Stimulated activated CD4-positive, alpha-beta T cell treated with anti-CD3 and anti-CD28 coated beads, Interleukin-12 subunit alpha, Interleukin-12 subunit beta, amount 100 ng/mL, for 4 hours (primary cell): ENCODE measurements at places on chromosomes 7 and 10.
A peak's percentile ranks its signal among the peaks of the same experiment; 100 is the strongest.

DNA sequence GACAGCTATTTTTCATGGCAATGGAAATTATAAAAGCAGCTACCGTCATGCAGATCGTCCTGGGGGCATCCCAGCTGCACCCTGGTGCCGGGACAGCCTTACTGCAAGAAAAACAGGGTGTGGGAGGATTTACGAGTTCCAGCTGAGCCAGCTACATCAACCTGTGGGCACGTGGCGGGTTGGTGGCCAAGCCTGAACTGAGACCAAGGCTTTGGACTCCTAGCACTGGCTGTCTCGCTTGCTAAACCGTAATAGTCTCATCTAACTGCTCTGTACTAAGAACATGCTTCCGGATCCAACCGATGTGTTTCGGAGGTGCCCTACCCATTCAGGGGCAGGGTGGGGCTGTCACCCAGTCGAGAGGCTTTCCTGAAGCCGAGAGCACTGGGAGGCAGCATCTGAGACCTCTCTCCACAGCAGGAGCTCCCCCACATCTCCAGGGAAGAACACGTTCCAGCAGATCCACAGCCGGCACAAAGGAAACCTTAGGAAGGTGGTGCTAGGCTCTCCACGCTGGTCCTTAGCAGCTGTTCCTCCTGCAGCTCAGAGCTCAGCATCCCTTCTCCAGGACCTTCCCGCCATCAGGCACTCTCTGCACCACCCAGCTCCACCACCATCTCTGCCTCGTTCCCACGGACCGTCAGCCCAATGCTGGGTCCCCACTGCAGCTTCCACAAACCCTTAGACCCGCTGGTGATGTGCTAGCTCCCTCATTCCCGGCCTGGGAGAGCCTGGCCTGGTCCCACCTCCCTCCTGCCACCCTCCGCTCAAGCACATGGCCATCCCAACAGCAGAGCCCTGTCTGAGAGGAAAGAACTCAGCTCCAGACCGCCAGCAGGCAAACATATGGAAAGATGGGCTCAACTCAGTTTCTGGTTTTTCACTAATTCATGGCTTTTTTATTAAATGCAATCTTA, 158.5 kb downstream of the PTPRN2 start:
- DNase-seq = no peak

GRCh38 chr10:51007781-51008180, 66.5 kb upstream of the PRKG1 start:
- DNase-seq = no peak

DNA sequence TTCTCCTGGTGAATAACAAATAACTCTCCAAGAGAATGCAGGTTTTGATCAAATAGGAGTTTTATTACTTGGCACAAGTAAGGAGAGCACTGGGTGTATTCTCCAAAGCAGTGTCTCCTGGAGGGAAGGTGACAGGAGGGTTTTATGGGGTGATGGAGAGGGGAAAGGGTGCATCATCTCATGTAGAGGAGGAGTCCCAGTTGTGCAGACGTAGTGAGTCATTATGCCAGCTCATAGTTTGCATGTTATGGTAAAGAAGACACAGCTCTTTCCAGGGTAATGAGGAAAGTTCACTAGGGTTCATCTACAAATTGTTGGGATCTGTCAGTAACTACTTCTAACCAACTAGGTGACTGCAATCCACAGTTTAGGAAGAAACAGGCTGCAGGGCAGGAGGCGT, 347.9 kb upstream of the MEOX2 start:
- no peak for DNase-seq

- peak; percentile 66 for DNase-seq
Observed at GRCh38 chr10:5775685-5776084, 37.5 kb downstream of the GDI2 start.

DNA sequence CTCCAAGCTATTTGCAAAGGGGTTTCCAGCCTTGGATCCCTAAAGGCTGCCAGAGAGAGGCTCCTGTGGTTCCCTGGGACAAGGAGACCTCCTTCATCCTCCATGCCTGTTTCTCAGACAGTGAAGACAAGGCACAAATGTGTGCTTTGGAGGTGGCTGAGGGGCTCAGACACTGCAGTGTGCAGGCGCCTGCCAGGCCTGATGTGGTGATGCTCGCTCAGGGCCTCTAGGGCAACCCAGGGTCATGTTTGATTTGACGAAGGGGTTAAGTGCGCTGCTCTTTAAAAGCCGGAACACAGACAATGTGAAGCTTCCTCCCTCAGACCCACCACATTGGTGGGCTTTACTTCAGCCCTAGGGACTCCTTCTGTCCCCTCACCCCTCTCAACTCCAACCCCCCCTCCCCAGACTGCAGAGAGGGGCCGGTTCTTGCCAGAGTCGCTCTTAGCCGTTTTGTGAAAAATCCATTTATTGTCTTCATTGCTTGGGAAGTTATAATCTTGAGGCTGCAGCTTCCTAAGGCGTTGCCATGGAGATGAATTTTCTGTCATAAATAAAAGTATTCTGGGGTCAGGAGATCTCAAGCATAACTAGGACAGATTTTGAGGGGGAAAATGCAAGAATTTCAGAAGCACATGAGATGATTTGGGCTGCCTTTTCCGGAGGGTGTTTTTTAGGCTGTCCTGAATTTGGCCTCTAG, 35.8 kb downstream of the PDGFA start:
- DNase-seq = no peak
